ENCODE measurements at places on chromosomes 1 and 21.

DNA sequence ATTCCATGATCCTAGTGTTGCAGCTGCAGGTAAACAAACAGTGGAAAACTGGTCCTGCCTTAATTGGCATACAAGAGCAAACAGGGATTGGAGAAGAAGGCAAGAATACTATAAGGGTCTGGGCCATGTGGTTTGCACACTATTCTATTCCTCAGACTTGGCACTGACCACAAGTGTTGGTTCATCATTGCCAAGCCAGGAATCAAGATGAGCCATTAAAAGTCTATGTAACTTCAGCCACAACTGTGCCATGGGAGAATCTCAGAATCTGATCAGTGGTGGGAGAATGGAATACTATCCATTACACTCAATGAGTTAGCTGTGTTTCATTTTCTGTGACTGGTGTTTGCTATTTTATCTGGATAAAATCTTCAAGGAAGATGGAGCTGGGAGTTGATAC is 26.2 kb upstream of the FCER1A start:
- no peak for DNase-seq

DNA sequence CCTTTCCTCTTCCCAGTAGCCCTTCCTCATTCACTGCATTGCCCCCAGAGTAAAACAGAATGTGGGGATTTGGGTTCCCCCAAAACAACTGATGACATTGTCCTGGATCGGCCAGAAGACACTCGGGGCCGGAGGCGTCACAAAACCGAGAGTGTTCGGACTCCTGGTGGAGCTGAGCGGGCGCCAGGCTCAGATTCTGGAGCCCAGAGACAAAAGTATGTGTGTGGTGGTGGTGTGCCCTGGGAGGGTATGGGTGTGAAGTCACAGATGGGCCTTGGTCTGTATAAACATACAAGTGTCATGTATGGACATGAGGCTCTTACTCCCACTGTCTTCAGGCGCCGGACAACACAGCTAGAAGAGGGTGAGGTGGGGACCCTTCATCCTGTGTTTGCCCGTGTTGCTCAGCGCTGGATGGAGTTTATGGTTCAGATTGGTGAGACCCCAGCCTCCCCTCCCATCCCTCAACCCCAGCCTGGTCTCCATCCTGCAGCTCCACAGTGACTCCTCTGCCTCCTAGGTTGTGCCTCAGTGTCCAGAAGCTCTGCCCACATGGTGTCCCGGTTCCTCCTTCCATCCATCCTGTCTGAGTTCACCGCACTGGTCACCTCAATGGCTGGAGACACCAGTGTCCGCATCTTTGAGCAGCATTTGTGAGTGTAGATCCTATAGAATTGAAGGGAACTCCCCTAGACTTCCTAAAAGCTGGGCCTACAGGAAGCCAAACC is 12.4 kb downstream of the HYI start:
- no peak for DNase-seq

GRCh38 chr21:18191139-18191538 is 53.5 kb upstream of the CHODL start:
- no peak for DNase-seq

DNA sequence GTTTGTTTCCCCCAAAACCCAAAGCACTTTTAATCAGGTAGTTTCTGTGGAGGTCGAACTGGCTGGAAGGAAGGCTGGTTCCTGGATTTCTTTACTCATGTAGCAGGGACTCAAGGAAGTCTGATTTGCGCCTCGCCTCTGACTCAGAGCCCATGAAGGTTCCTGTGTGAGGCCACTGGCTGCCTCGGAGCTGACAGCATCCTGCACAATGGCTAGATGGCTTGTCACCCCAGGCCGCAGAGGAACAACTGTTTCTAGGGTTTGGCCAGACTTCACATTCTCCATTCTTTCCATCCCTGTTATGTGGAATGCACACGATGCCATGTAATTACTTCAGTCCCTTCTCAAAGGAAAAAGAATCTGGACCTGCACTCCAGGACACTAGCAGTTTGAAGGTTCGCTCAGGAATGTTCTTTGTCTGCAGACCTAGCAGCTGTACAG is 39.1 kb upstream of the PRSS38 start:
- DNase-seq = no peak
